A172 (cell line): ENCODE measurements at places on chromosomes 4 and X. TPM values are rescaled to one million over a fixed set of nuclear protein-coding genes. Genes with fewer than 3 reads are reported as not detected.
A peak's percentile ranks its signal among the peaks of the same experiment; 100 is the strongest.

GRCh38 chr4:151627491-151627890 lies 133.3 kb downstream of the GATB start:
- peak; percentile 13 for DNase-seq

DNA sequence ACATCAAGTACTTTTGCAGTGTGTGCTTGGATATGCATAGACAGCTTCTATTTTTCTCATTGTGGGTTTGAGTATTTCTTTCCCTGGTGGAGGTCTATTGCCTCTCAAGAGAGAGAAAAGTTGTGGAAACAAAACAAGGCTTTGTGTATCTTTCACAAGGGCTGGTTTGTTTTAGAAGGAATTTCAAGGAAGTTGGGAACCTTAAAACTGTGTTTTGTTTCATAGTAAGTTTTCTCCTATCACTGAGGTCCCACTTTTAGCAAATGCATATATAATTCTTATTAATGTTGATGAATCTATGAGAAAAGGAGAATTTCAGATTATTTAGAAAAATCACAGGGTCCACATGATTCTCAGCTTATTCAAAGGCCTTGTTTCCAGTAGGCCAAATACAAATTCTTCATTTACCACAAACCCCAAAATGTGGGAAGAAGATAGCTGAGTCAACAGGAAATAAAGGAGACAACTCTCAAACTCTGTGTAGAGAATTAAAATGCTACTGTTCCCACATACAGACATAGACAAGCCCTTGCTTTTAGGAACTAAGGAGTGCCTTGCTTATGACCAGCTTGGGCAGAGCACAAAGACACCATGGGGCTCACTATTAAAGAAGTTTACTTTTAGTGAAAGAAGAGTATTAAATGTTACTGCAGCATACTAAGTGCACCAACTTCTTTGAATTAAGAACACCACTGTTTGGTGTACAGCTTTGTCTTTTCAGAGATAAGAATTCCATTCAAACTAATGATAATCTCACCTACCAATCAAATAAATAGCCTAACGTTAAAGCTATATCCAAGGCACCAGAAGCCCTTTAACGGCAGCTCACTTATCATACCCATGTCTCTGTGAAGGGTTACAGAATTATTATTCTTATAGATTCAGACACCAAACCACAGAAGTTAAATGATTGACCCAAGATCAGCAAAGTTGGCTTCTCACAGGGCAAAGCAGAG lies 177.4 kb upstream of the LEF1 start:
- DNase-seq = peak; percentile 55

- DNase-seq = no peak
Observed at GRCh38 chr4:172554588-172554987, 614.0 kb upstream of the GALNT7 start.

- no peak for DNase-seq
Observed at GRCh38 chr4:108933046-108933445, 170.2 kb upstream of the ETNPPL start.

TAF7L gene
- total RNA-seq = not detected in 2 replicates

DNA sequence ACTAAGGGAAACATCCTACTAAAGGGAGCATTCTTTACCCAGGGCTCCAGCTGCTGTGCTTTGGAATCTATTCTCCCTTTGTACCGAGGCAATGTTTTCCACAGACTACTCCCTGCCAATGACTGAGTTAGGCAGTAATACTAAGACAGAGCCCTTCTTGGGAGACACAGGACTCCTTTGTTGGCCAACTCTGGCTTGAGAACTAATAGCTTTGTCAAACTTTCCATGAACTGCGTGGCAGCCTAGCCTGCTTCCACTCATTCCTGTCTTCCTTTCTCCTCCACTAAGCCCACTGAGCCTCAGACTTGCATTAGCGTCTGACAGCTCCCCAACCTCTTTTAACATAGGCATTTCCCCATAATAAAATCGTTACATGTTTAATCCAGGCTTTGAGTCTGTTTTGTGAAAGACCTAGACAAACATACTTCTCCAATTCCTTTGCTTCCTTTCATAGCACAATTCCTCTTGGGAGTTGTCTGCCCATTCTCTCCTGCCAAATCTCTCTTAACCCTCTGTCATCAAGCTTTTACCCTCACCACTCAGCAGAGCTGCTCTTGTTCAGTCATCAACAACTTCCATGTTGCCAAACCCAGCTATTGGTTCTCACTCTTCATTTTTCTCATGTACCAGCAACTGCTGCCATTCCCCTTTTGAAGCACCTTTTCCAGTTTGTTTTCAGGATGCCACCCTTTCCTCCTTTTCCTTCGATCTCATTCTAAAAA lies 300.3 kb upstream of the IGFBP7 start:
- no peak for DNase-seq

CENPVL2 gene
- total RNA-seq = not detected in 2 replicates

GRCh38 chr4:173498023-173498422 lies 32.0 kb downstream of the HAND2 start:
- DNase-seq = no peak

DNA sequence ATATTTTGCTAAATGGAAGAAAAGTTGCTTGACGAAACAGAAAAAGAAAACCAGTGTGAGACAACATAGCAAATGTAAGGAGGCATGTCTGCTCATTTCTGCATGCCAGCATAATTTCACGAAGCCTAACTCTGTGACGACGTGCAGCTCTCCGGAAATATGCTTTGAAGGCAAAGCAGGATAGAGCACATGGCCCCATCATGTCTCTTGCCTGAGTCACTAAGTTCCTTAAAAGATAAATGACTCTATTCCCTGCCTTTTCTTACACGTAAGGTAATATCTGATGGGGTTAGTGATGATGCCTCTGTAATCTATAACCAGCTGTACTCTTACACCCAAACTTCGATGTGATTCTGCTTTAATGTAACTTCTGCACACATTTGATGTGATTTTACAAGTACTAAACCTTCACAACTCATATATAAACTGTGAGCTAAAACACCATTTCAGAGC lies 64.5 kb downstream of the ANXA3 start:
- no peak for DNase-seq

- DNase-seq = no peak
Observed at GRCh38 chr4:127846765-127847164, 33.9 kb upstream of the PLK4 start.
